ENCODE measurements at places on chromosomes 7 and 10.

GRCh38 chr10:113274176-113274829 lies 278.6 kb upstream of the HABP2 start:
- no peak for DNase-seq

- DNase-seq: no peak
Observed at GRCh38 chr10:13614530-13615332, 28.0 kb downstream of the PRPF18 start.

GRCh38 chr7:121741896-121742295 lies 131.1 kb upstream of the PTPRZ1 start:
- no peak for DNase-seq

GRCh38 chr10:73812657-73813056 lies 1.3 kb upstream of the NDST2 start:
- no peak for DNase-seq

DNA sequence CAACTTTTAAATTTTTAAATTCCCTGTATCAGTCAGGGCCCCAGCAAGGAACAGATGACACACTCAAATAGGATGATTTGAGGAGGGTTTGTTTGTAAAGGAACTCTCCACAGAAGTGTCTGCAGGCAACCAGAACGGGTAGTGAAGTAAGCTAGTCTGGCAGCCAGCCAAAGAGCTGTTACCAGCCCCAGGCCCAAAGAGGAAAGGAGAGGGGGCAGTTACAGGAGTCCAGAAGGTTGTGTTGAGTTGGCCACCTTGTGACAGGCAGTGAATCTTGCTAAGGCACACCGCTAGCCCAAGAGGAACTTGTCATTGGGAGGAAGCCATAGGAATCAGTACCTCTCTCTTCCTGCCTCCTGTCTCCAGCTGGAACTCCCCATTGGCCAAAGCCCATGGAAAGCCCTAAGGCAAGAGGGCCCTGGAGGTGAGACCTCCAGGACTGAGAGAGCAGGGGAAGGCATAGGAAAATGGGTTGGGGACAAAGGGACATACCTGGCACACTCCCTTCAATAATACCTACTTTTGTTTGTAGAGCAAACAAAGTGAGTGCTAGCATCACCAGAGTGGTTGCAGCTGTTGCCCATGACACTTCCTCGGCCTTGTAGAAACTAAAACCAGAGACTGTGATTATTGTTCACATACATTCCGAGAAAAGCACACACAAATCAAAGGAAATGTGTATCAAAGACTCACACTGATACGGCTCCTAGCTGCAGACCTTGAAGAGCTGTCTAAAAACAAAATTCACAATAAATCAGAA lies 25.4 kb upstream of the GATAD1 start:
- DNase-seq: no peak

DNA sequence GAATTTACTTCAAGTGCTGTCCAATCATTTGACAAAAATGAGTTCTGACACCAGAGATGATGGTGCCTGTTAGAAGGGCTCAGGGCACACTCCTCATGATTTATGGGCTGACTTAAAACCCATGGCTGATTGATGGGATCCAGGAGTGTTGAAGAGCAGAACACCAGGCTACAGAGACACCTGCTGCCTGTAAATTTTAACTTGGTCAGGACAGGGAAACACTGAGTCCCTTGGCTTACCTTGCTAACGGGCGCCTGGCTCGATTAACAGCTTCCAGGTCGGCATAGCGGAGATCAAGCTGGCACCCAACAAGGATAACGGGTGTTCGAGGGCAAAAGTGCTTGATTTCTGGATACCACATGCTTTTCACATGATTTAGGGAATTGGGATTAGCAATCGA lies 51.4 kb downstream of the RHOBTB1 start:
- DNase-seq: no peak

DNA sequence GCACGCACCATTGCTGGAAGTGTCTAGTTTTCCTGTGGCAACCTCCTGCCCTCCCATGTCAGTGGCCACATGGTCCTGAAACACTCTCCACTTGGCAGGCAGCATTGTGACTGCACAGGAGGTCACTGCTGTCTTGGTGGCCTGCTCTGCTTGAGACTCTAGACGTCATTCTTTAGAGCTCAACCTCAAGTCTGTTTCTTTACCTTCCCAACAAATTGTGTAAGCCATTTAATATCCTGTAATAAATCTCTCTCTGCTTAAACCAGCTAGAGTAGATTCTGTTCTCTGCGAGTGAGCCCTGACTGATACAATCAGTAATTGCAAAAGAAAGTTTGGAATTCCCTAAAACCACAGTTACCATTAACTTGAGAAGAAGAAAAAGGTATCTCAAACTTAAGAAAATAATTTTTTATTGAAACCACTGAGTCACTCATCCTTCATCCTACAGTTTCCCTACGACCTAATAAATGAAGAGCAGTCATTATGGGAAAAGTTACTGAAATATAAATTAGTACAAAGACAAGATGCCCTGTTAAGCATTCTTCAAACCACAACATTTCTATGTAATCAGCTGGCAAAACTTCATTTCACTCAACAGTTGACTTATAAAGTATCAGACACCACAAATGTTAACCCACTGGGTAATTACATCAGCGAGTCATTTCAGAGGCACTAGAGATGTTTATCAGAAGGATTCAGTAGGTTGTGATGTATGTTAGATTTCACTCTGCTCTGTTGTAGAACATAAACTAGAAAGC lies 18.0 kb downstream of the SLC25A13 start:
- DNase-seq: no peak

- no peak for DNase-seq
Observed at GRCh38 chr10:75959912-75960311, 528.5 kb downstream of the LRMDA start.

GRCh38 chr10:1369197-1369596 lies 313.0 kb downstream of the WDR37 start:
- no peak for DNase-seq

GRCh38 chr10:35502692-35503091 lies 102.4 kb upstream of the GJD4 start:
- DNase-seq: no peak

Data from activated CD4-positive, alpha-beta T cell treated with anti-CD3 and anti-CD28 coated beads, Interleukin-2, amount 50 U/mL, for 1 hour (primary cell).